ENCODE measurements at places on chromosomes 12 and 14.

GRCh38 chr12:89947437-89948270 lies 239.0 kb upstream of the ATP2B1 start:
- peak overlapping the region; percentile 88 for H3K27ac ChIP-seq
- ATAC-seq = peak; percentile 18
- H3K4me3 ChIP-seq = peak overlapping the region; percentile 23
- peaks cover 77% of the 10 kb centered on the region for H3K4me1 ChIP-seq
- peaks cover 17% of the 10 kb centered on the region for H3K36me3 ChIP-seq

GRCh38 chr12:64792128-64792527 lies 32.3 kb upstream of the TBC1D30 start:
- H3K27ac ChIP-seq = no peak overlapping the region
- no peak for ATAC-seq
- H3K4me3 ChIP-seq = no peak overlapping the region
- H3K27me3 ChIP-seq = peaks cover 24% of the 10 kb centered on the region
- H3K4me1 ChIP-seq = no peaks in the 10 kb centered on the region
- H3K36me3 ChIP-seq = no peaks in the 10 kb centered on the region

DNA sequence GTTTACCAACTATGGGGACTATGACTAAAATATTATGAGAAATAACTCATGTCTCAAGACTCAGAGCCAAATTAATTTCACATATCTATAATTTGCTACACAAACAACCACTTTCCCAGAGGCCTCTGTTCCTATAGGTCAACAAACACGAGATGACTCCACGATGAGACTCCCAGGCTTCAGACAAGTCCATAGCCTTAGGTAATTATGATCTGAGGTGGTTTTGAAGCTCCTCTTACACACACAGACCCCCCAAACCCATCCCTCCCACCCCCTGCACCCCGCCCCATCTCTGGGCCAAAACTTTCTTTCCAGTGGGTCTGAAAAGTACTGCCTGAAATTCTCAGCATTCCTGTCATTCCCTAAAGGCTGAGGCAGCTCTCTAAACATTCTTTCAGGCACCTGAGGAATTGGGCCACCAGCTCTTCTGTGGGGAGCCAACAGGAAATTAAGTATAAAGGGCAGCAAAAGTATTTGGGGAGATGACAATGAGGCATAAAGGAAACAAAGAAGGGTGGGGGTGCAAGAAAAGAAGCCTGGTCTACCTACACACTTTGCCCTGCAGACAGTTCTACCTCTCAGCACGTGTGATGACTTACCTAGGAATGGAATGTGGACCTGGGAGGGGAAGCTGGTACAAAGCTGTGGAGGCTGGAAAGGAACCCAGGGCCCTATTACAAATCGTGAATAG lies 143.6 kb downstream of the PAWR start:
- no peak for ATAC-seq
- H3K27ac ChIP-seq = no peak overlapping the region
- H3K4me1 ChIP-seq = no peaks in the 10 kb centered on the region
- no peak overlapping the region for H3K4me3 ChIP-seq

- H3K4me3 ChIP-seq = no peak overlapping the region
- H3K4me1 ChIP-seq = no peaks in the 10 kb centered on the region
- no peaks in the 10 kb centered on the region for H3K27me3 ChIP-seq
- H3K27ac ChIP-seq = no peak overlapping the region
- ATAC-seq = no peak
Observed at GRCh38 chr12:79168687-79169086, 304.1 kb downstream of the SYT1 start.

- ATAC-seq = no peak
- H3K27me3 ChIP-seq = no peaks in the 10 kb centered on the region
- H3K36me3 ChIP-seq = no peaks in the 10 kb centered on the region
- H3K4me3 ChIP-seq = peak overlapping the region; percentile 26
- H3K27ac ChIP-seq = peak overlapping the region; percentile 70
- H3K4me1 ChIP-seq = peaks cover 44% of the 10 kb centered on the region
Observed at GRCh38 chr14:22824711-22825359, 4.9 kb upstream of the MRPL52 start.

DNA sequence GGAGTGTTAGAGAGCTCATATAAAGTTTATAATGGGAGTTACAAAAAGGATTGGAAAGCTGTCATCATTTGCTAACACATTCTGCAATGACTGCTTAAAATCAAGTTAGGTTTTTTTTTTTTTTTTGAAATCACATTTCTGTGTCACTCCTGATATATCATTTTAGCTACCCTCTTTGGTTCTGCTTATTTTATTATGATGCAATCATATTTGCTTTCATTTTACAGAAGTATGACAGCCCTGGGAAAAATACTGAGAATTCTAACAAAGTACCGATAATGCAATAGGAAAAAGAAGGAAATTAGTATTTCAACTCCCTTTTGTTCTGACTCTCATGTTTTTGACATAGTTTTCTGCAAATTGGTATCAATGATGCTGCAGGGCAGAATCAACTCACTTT lies 71.6 kb upstream of the MDGA2 start:
- no peak overlapping the region for H3K4me3 ChIP-seq
- no peaks in the 10 kb centered on the region for H3K27me3 ChIP-seq
- no peaks in the 10 kb centered on the region for H3K4me1 ChIP-seq
- no peak for ATAC-seq
- no peak overlapping the region for H3K27ac ChIP-seq

- no peak for ATAC-seq
- no peak overlapping the region for H3K27ac ChIP-seq
- no peak overlapping the region for H3K4me3 ChIP-seq
- H3K4me1 ChIP-seq = no peaks in the 10 kb centered on the region
Observed at GRCh38 chr14:31268216-31268615, 60.6 kb upstream of the HECTD1 start.

GRCh38 chr12:106054049-106054448 lies 84.7 kb downstream of the NUAK1 start:
- no peak overlapping the region for H3K4me3 ChIP-seq
- no peak overlapping the region for H3K27ac ChIP-seq
- ATAC-seq = no peak

DNA sequence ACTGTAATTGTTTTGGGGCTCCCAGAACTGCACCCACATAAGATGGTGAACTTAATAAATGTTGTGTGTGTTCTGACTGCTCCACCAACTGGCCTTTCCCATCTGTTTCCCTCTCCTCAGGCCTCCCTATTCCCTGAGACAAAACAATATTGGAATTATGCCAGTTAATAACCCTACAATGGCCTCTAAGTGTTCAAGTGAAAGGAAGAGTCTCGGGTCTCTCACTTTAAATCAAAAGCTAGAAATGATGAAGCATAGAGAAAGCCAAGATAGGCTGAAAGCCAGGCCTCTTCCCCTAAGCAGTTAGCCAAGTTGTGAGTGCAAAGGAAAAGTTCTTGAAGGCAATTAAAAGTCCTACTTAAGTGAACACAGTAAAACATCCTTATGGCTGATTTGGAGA lies 13.4 kb downstream of the ACOT6 start:
- no peak overlapping the region for H3K4me3 ChIP-seq
- no peak for ATAC-seq
- no peaks in the 10 kb centered on the region for H3K36me3 ChIP-seq
- no peak overlapping the region for H3K27ac ChIP-seq
- no peaks in the 10 kb centered on the region for H3K27me3 ChIP-seq

- no peak for ATAC-seq
- H3K4me3 ChIP-seq = no peak overlapping the region
- H3K27ac ChIP-seq = no peak overlapping the region
Observed at GRCh38 chr14:34368971-34369647, 92.9 kb downstream of the SPTSSA start.

DNA sequence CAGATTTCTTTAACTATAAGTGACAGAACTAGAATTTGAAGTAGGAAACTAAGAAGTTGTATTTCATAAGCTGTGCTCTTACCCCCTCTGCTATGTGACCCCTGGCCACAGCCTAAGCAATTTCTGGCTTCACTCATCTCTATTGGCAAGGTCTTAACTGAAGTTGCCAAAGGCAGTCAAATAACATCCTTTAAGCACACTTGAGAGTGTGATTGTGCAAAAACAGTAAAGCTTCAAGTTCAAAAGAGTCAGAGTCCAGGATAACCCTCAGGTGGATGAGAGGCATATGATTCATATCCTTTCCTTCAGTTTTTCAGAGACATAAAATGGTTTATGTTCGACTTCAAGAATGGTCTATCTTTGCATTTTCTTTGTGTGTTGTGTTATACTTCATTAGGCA lies 45.2 kb downstream of the GRIP1 start:
- no peaks in the 10 kb centered on the region for H3K36me3 ChIP-seq
- H3K4me3 ChIP-seq = no peak overlapping the region
- no peak overlapping the region for H3K27ac ChIP-seq
- no peaks in the 10 kb centered on the region for H3K27me3 ChIP-seq
- ATAC-seq = no peak

DNA sequence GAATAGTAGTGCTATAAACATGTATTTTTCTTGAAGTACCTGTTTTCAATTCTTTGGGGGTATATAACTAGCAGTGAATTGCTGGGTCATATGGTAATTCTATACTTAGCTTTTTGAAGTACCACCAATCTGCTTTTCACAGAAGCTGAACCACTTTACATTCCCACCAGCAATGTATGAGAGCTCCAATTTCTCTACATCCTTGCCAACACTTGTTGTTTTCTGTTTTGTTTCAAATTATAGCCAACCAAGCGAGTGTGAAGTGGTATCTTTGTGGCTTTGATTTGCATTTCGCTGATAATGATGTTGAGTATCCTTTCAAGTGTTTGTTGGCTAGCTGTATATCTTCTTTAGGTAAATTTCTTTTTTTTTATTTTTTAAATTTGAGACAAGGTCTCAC lies 95.7 kb downstream of the PAPLN start:
- H3K27ac ChIP-seq = no peak overlapping the region
- H3K4me1 ChIP-seq = peaks cover 18% of the 10 kb centered on the region
- ATAC-seq = no peak
- no peaks in the 10 kb centered on the region for H3K27me3 ChIP-seq

DNA sequence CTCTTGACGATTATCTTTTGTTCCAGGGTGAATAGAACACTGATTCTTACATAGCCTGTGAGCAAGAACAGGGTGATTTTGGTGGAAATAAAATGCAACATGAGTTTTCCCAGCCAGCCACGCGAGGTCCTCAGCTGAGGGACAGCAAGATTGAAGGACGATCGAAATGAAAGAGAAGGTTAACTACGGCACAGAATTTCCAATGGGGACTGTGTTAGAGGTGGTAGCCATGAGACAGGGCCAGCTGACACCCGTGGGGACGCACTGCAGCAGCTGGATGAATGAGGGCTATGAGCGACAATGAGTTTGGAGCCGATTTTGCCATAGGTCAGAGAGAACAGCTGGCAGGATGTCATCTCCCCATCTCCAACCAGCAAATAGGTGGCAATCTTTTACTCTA lies 243.4 kb upstream of the PELI2 start:
- peaks cover 7% of the 10 kb centered on the region for H3K27me3 ChIP-seq
- H3K27ac ChIP-seq = no peak overlapping the region
- H3K4me3 ChIP-seq = no peak overlapping the region
- H3K4me1 ChIP-seq = no peaks in the 10 kb centered on the region
- ATAC-seq = no peak

DNA sequence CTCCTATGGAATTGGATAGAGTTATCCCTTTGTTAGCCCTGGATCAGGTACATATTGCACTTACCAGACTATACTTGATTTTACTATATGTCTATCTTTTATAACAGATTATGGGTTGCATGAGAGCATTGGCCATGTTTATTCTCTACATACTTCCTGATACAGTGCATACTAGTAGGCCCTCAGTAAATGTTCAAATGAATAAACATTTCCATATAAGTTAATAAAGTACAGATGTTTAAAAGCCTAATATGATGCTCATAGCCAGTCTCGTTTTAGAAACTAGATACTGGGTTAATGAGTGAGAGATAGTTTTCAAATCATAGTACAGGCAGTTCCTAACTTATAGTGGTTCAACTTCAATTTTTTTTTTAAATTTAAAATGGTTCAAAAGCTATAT lies 39.5 kb upstream of the TOMM20L start:
- ATAC-seq = no peak
- no peaks in the 10 kb centered on the region for H3K27me3 ChIP-seq
- peaks cover 6% of the 10 kb centered on the region for H3K4me1 ChIP-seq
- no peak overlapping the region for H3K4me3 ChIP-seq
- H3K27ac ChIP-seq = no peak overlapping the region

DNA sequence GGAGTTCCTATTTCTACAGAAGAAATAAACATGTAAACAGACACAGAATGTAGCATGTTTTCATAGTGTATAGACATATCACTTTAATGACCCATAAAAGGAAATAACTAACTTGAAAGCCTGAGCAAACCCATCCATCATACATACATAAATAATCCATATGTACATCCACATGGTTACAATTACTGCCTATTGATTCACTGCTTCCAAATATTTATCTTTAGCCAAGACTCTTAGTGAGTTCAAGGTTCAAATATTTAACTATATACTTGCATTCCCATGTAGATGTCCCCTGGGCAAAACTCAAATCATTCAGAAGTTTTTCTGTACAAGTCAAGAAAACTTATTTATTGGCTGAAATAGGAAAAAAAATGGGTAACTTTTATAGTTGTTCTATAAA lies 95.4 kb downstream of the CCER1 start:
- no peak overlapping the region for H3K4me3 ChIP-seq
- H3K27me3 ChIP-seq = peaks cover 17% of the 10 kb centered on the region
- no peaks in the 10 kb centered on the region for H3K4me1 ChIP-seq
- H3K36me3 ChIP-seq = no peaks in the 10 kb centered on the region

DNA sequence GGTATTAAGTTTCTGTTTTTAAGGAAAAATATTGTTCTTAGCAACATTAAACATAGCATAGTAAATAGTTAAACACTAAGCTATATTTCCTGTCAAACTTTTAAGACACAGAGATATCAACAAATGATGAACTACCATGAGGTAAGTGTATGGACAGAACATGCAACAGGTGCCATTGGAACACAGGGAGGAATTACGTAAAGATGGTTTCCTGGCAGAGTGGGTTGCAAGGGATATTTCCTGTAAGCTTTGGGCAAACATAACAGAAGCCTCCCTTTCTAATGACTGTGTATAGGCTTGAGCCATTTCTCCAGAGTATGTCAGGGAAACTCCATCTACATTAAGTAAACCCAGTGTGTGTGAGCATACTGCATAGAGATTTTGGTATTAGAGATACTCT lies 31.7 kb upstream of the HELB start:
- no peak overlapping the region for H3K4me3 ChIP-seq
- H3K36me3 ChIP-seq = no peaks in the 10 kb centered on the region
- no peak overlapping the region for H3K27ac ChIP-seq
- no peak for ATAC-seq
- no peaks in the 10 kb centered on the region for H3K4me1 ChIP-seq
- H3K27me3 ChIP-seq = no peaks in the 10 kb centered on the region

DNA sequence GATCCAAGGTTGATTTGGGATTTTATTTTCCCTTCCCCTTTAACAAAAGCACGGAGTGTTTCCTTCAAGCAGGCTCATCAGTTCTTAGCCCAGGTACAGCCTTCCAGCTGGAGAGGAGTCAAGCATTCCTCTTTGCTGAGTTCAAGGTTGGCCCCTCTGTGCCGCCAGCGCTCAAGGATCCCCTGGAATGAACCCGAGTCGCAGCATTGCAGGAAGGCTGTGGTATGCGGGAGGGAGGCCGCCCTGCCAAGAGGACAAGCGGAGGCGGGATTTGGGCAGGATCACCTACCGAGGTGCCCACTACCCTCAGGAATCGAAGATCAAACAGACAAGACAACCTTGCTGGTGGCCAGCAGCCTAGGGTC lies 53.9 kb upstream of the NCOR2 start:
- H3K27me3 ChIP-seq = peaks cover 21% of the 10 kb centered on the region
- H3K36me3 ChIP-seq = no peaks in the 10 kb centered on the region
- no peak for ATAC-seq
- no peak overlapping the region for H3K4me3 ChIP-seq

GRCh38 chr12:89663577-89664357 lies 44.9 kb downstream of the ATP2B1 start:
- H3K4me1 ChIP-seq = peaks cover 71% of the 10 kb centered on the region
- peak overlapping the region; percentile 1 for H3K27ac ChIP-seq
- peak overlapping the region; percentile 7 for H3K4me3 ChIP-seq
- no peaks in the 10 kb centered on the region for H3K27me3 ChIP-seq
- peaks cover 31% of the 10 kb centered on the region for H3K36me3 ChIP-seq
